Pons (tissue), 1 donor: ENCODE measurements at places on chromosomes 4 and X.

DNA sequence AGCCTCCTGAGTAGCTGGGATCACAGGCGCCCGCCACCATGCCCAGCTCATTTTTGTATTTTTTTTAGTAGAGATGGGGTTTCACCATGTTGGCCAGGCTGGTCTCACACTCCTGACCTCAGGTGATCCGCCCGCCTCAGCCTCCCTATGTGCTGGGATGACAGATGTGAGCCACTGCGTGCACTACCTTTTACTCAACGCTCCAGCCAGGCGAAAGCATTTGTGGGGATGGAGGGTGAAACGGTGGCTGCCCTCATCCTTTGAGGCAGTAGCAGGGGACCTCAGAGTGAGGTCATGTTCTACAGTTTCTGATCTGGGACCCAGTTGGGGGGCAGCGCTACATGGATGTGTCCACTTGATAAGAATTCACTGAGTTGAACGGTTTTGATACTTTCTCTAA lies 65.8 kb upstream of the GPR78 start:
- no peak for DNase-seq

GRCh38 chr4:178306565-178306964 lies 864.3 kb upstream of the AGA start:
- DNase-seq, result peak; percentile 12

GRCh38 chrX:13081395-13082205 lies 37.2 kb upstream of the FAM9C start:
- DNase-seq, result peak; percentile 50

DNA sequence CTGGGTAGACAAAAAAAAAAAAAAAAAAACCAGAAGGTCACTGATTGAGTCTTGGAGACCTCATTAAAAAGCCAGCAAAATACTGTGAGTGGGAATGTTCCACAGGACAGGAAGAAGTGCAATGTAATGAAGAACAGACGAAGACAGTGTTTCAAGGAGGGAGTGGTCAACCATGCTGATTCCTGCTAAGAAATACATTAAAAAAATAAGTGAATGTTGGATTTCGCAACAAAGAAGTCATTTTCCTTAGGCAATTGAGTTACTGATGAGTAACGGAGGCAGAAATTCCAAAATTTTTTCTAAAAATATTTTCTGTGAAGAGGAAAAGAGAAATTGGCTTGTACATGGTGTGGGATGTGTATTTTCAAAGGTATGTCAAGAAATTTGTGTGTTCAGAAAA lies 94.3 kb upstream of the FAM47B start:
- DNase-seq, result no peak

DNA sequence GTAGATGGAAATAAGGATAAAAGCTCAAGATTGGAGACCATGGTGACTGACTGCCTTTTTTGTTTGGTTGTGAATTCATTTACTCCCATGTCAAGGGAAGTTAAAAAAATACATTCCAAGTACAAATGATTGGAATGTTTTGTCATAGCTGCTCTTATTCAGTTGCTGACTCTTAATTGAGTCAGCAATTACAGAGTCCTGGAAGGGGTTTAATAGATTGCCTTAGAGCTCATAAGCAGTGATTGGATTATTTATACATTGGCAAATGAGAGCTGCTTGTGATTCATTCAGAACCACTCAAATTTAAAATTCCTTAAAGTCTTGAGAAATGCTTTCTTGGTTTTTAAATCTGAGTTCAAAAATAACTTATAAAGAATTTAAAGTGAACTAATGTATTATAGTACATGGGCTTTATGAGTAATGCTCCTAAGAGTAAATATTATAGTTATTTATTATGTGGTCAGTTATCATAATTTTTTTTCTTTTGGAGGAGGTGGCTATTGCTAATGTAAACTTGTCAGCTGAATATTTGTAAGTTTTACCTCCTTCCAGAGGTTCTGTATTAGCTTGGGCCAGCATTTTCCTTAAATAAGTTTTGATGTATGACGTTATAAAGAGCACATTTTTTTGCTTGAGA lies 13.6 kb downstream of the JADE1 start:
- DNase-seq, result no peak

DNA sequence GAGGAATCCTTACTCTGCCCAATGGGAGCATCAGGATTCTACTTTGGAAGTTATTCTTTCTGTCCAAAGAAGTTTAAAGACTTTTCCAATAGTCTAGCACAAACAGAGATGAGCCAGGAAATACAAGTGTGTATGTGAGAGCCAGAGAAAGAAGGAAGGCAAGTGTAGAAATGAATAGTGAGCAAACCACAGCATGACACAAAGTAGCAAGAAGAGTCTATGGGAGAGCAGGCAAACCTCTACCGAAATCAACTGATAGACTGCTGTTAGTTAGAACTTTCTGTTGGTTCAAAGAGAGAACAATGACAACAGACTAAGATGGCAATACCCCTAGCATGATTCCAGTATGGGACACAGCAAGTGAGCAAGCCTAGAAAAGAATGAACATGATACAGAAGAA lies 16.1 kb upstream of the GPR34 start:
- DNase-seq, result no peak

GRCh38 chrX:76657499-76657898 lies 230.0 kb downstream of the MAGEE1 start:
- no peak for DNase-seq

DNA sequence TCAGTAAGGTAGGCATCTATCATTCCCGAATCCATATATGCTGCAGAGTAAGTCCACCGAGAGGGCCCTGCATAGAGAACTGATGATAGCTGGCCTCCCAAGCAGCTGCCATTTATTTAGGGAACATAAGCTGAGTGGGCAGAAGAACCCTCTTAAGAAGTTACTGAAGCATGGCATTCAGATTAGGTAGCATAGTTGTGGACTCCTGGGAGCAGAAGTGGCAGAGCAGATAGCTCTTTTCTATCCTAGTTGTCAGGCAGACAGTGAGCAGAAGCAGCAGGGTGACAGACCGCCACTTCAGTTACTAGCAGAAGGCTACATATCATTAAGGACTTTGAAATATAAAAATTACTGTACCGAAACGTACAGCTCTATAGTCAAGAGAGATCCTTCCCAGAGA lies 454.7 kb downstream of the PPP4R3C start:
- no peak for DNase-seq

GRCh38 chr4:184884883-184885282 lies 59.1 kb upstream of the ACSL1 start:
- DNase-seq, result no peak

- no peak for DNase-seq
Measured at GRCh38 chr4:37604461-37604860, 81.7 kb downstream of the RELL1 start.
